ENCODE measurements at places on chromosomes 6 and 20.
A peak's percentile ranks its signal among the peaks of the same experiment; 100 is the strongest.

GRCh38 chr6:18613319-18613925 is 226.3 kb downstream of the RNF144B start:
- no peak for DNase-seq

- no peak for DNase-seq
Observed at GRCh38 chr6:77263003-77263402, 200.3 kb downstream of the HTR1B start.

DNA sequence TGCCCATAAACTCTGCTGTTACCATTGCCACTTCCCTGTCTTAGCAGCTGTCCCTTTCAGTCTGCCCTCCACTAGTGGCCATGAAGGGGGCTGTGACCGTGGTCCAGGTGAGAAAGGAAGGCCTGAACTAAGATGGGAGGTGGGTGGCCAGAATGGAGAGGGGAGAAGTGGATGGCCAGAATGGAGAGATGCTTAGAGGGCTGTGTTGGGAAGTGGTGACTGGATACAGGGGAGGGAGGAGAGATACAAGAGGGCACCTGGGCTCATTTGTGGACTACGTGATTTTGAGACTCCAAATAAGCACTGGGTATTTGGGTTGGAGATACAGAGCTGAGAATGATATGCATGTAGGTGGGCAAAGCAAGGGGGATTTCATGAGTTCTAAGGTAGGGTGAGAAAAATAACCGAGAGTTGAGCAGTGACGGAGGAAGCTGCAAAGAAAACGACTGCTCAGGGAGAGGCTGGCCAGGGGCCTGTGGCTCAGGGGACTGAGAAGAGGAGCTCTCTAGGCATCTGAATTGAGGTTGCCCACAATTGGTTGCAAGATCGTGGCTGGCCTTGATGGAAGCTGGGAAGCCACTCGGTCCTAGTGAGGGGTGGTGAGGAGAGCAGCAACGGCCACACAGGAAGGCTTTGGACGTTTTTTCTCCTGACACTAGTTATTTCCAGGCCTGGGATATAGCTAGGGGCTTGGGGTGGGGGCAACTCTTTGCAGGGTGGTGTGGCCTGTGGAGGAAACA is 36.9 kb downstream of the PANK2 start:
- no peak for DNase-seq

- DNase-seq, result peak; percentile 38
Observed at GRCh38 chr6:143397227-143398222, 53.0 kb downstream of the ADAT2 start.

Measured in WTC11 (cell line).